ENCODE measurements at places on chromosomes 1 and 21. TPM values are rescaled to one million over a fixed set of nuclear protein-coding genes. Genes with fewer than 3 reads are reported as not detected.

DNA sequence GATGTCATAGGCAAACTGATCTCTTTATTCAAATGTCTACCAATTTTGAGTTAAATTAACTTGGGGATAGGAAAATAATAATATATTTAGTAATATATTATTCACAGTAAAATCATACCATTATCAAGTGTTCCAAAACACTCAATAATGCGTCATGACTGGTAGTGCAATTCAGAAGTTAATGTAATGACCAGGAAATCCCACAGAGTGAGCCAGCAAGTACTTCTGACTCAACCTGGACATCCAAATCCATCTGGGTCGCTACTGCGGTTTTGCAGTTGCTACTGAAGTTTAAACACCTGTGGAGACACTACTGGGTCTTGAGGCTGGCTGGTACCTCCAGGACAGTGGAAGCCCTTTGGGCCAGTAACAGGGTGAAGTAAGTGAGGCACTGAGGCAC, 44.8 kb downstream of the DPYD start:
- DNase-seq, result no peak

JAM2 gene
- total RNA-seq, result 0.58 TPM

DNA sequence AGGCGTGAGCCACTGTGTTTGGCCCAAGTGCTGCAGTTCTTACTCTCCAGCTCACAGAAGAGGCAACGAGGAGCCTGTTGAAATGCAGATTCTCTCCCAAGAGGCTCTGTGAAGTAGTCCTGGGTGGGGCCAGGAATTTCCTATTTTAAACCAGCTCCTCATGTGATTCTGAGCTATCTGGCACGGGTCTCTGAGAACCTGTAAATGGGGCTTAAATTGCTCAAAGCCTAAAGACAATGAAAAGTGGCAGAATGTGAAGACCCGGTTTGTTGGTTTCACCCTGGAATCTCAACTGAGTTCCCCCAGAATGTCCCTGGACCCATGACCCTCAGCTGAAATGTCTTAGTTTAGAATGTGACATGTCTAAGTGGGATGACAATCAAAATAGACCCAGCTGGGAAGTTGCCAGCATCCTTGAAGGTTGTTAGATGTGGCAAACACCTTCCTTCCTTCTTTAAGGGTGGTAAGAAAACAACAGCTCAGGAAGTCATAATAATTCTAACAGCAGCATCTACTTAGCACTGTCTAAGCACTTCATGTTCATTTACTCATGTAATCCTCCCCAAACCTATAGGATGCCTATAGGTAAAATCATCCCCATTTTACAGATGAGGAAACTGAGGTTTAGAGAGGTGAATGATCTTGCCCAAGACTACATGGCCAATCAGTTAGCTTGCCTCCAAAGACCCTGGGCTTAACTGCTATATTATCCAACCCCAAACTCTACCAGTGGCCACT, 20.9 kb upstream of the ATP5PO start:
- peak; percentile 50 for DNase-seq

SMCP gene
- total RNA-seq, result not detected

KRTAP25-1 gene
- not detected for total RNA-seq

Data from activated CD4-positive, alpha-beta memory T cell treated with anti-CD3 and anti-CD28 coated beads for 36 hours (primary cell).